ENCODE measurements at places on chromosomes 6 and 20.

DNA sequence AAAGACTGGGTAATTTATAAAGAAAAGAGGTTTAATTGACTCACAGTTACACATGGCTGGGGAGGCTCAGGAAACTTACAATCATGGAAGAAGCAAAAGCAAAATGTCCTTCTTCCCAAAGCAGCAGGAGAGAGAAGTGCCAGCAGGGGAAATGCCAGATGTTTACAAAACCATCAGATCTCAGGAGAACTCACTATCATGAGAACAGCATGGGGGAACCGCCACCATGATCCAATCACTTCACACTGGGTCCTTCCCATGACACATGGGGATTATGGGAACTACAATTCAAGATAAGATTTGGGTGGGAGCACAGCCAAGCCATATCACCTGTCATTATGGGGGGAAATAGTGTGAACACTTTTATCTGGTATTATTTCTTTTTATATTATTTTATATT is 557.2 kb downstream of the EYS start:
- DNase-seq, result no peak

GRCh38 chr6:160420253-160420968 is 72.2 kb downstream of the SLC22A3 start:
- DNase-seq, result no peak

- no peak for DNase-seq
Observed at GRCh38 chr6:28353981-28354676, 4.4 kb downstream of the ZKSCAN3 start.

GRCh38 chr6:101453221-101453620 is 59.7 kb downstream of the GRIK2 start:
- DNase-seq, result no peak

GRCh38 chr20:54134445-54135220 is 39.2 kb downstream of the CYP24A1 start:
- DNase-seq, result no peak

- DNase-seq, result no peak
Observed at GRCh38 chr6:154570505-154570904, 60.0 kb upstream of the CNKSR3 start.

GRCh38 chr6:155276638-155277037 is 12.8 kb downstream of the CLDN20 start:
- DNase-seq, result no peak

- DNase-seq, result no peak
Observed at GRCh38 chr6:154356690-154357089, at the start of gene IPCEF1. IPCEF1 (minus strand) TSS chr6:154356803; CDS start chr6:154265947, 90,856 bp downstream.

GRCh38 chr20:32339116-32339515 is 19.0 kb upstream of the ASXL1 start:
- DNase-seq, result no peak

All from activated CD4-positive, alpha-beta T cell treated with anti-CD3 and anti-CD28 coated beads for 24 hours (primary cell).